ENCODE measurements at places on chromosomes 1 and 21.
A peak's percentile ranks its signal among the peaks of the same experiment; 100 is the strongest.

DNA sequence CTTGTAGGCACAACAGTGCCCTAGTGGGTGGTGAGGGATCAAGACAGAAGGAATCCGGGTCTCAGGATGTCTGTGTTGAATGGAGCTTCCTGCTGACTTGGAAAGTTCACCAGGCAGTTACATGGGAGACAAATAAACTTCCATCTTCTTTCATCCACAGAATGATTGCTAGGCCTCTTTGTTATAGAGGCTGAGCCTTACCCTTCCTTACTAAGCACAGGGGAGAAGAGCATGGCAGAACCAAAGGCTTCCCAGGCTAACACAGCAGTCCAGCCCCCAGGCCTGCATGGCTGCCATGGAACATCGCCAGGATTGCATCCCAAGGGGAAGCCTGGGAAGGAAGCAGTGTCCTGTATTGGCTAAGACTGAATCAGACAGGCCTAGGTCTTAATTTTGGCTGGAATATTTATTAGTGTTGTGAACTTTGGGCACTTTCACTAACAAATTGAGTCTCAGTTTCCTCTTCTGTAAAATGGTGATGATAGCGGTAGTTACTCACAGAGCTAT lies 18.7 kb downstream of the HEYL start:
- no peak for DNase-seq

DNA sequence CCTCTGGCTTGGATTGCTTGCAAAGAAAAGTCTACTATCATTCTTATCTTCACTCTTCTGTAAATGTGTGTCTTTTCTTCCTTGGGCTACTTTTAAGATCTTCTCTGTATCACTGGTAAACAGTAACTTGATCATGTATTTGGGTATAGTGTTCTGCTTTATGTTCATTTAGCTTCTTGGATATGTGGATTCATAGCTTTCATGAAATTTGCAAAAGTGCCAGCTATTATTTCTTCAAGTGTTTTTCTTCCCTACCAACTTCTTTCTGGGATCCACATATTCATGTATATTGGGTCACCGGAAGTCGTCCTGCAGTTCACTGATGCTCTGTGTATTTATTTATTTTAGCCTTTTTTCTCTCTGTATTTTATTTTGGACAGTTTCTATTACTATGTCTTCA lies 11.3 kb downstream of the SYNJ1 start:
- DNase-seq, result no peak

GRCh38 chr21:31293986-31294385 lies 50.1 kb downstream of the TIAM1 start:
- DNase-seq, result no peak

DNA sequence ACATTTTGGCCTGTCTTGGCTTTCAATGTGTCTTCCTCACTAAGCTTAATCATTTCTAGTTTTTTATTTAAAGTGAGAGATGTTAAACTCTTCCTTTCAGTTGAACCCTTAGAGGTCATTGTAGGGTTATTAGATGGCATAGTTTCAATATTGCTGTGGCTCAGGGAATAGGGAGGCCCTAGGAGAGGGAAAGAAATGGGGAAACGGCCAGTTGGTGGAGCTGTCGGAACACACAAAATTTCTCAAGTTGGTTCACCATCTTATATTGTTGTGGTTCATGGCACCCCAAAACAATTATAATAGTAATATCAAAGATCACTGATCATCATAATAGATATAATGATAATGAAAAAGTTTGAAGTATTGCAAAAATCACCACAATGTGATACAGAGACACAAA lies 31.4 kb upstream of the KAZN start:
- no peak for DNase-seq

DNA sequence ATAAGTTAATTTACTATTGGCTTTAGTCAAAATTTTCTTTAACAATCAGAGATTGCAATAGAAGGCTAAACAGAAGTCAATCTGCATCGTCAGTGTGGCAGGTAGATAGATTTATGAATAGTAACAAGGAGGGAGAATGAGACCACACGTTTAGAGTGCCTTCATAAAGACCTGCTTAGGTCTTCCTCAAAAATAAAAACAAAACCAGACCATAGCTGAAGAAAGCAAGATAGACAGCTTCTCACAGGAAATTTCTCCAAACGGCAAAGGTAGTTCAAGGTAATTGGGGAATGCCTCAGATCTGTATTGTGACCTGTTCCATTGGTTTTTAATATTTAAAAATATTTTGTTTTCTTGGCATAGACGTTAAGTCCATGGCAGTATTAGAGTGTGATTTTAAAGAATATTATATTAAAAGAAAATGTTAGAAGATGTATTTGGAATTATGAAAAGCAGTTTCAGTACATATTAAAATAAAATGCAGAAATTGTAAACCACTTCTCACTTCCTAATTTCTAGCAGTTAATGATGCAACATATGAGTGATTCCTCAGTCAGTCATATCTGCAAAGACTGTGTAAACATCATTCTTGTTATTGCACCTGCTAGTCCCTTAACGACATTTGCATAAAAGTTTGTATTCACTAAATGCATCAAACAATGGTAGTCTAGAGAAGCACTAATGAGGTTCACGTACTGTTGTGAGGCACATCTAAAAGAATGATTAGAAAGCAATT lies 278.0 kb downstream of the HLX start:
- no peak for DNase-seq

GRCh38 chr1:229089586-229090208 lies 181.2 kb upstream of the RAB4A start:
- DNase-seq, result no peak

- DNase-seq, result no peak
These were observed 26.8 kb upstream of the ZNF697 start for GRCh38 chr1:119674835-119675289.

GRCh38 chr1:200706111-200706814 lies 32.4 kb upstream of the CAMSAP2 start:
- DNase-seq, result no peak

- no peak for DNase-seq
These were observed 60.5 kb downstream of the ATP1A1 start for GRCh38 chr1:116433275-116434257.

GRCh38 chr1:204410688-204411450 lies 748 bp downstream of the PPP1R15B start:
- peak; percentile 86 for DNase-seq

DNA sequence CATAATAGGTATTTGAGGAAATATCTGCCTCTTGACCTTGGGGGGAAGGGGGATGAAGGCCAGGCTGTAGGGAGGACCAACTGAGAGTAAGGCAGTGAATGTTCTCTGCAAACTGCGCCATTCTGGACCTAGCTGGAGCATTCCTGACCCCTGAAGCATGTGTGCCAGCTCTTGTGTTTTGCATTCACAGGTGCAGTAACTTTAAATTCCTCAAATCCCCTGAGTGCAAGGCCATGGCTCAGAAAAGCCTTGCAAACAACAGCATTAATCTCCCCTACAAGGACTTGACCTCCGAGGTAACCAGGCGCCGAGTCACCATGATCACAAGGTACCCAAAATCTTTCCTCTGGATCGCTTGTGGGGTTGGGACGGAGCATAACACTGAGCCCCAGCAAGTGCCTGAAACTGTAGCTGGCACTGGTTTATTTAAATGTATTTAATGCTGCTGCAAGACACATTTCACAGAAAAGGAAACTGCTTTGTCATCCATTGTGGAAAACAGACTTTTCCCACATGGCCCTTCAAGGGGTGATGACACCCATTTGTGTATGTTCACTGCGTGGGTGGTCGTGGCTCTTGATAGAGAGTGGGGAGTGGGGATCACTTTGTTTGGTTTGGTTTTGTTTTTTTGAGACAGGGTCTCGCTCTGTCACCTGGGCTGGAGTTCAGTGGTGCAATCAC lies 1.7 kb downstream of the MYOCOS start:
- DNase-seq, result no peak

- DNase-seq, result no peak
These were observed 32.1 kb upstream of the KCNE1 start for GRCh38 chr21:34544032-34544496.

DNA sequence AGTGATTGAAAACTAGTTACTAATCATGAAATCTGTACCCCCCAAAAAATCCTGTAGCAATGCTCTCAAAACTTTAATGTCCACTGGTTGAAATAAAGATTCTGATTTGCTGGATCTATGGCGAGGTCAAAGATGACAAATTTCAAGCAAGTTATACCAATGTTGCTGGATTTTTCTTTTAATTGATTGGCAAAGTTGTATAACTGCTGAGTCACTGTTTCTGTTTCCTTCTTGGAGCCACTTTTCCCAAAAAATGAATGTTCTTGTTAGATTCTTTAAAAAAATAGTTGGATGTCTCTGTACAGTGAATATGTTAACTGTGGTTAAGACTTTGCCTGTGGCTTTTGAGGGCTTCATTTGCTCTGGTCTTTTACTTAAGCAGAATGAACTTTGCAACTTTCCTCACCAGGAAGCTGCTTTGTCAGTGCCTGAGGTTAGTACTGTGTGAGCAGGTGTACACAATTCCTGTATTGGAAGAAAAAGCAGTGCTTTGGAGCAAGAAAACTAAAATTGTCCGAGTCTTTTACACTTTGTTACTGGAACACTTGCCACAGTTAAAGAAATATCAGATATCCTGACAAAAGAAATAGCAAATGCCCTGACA lies 1211.9 kb downstream of the MRPL39 start:
- no peak for DNase-seq

DNA sequence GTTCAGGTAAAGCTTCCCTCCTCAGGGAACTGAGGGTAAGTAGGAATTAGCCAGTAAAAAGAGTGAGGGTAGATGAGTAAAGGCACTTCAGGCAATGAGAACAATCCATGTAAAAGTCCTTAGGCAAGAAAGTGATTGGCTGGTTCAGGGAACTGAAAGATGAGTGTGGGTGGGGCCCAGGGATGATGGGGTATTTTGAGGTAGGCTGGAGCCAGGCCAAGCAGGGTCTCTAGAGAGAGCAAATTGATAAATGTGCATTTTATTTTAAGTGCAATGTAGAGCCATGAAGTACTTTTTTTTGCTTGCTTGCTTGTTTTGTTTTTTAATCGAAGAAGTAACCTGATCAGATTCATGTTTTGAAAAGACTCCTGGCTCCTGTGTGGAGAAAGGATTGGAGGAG lies 26.5 kb downstream of the OSBPL9 start:
- DNase-seq, result no peak

DNA sequence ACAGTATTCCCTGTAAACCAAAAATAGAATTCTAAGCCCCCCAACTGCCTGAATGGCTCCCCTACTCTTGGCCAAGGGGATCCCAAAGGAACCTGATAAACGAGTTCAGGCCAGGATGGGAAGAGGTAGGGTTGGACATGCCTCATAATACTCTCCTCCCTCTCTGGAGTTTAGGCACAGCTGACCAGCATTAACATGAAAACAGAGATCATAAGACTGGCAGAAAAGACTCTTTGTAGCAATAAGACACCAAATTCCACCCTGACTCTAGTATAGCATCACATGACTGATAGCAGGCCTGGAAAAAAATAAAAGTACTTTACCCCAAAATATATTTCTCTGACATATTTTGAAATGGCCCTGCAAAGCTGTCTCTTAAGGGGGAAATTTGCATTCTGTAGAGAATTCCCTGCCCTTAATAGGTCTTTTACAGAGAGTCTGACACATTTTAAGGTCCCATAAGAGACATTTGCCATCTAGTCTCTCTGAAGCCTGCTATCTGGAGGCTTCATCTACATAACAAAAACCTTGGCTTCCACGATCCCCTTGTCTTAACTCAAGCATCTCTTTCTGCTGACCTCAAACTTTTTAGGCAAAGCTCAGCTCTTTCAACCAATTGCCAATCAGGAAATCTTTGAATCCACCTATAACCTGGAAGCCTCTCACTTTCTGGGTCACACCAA lies 55.9 kb downstream of the SIK1 start:
- no peak for DNase-seq

DNA sequence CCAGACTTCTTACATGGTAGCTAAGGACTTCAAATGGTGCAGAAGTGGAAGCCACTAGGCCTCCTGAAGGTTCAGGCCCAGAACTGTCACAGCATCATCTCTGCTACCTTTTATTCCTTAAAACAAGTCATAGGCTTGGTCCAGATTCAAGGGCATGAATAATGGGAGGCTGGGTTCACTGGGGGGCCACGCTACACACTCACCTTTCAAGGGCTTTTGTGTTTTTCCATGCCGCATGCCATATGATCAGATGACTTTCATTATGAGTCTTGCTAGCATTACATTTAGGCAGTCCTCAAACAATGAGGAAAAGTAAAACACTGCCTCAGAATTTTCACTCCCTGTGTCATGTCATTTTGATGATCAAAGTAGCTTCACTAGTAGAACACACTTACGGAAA lies 83.4 kb downstream of the VPS26C start:
- no peak for DNase-seq

DNA sequence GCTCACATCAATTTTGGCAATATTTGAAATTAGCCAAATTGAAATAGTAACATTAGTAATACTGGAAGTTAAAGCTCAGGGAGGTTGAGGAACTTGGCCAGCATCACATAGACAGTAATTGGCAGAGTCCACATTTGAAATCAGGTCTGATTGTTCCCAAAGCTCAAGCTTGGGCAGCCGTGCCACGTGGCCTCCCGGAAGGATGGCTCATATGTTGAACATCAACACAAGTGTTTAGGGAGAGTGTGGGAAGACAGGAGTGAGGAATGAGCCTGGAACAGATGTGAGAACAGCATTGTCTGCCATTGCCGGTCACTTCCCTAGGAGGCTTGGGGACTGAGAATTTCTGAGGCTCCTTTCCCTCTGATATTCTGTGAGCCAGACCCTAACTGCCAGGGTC lies 40.2 kb upstream of the RBM15 start:
- no peak for DNase-seq

DNA sequence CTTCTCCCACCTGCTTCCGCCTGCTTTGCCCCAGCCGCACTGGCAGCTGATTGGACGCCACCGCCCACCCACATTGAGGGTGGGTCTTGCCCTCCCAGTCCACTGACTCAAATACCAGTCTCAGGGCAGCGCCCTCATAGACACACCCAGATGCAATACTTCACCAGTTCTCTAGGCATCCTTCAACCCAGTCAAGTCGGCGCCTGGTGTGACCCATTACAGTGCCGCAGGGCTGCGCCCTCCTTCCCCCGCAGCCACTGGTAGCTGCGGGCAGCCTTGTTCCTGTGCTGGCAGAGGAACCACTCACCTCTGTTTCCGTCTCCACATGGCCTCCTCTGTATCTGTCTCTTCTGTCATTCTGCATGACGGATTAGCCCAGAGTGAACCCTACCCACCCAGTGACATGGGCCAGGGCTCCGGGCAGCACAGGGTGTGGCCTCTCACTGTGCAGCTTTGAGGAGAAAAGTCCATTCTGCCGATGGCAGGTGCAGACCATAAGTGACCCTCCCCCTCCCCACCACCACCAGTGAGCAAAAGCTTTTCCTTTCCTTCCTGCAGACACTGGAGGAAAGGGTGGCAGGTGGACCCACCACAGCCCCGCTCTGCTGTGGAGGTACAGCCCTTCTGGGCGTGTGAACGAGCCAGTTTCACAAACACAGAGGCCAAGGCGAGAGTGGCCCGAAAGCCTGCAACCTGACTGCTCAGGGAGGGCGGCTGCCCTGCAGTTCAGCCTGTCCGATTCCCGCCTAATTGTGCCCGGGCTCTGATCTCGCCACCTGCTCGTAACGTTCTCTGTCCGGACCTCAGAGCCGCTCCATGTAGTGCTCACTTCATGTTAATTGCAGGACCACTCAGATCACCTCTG lies 57.1 kb downstream of the FAAP20 start:
- DNase-seq, result no peak

- no peak for DNase-seq
These were observed 10.6 kb downstream of the PTPN22 start for GRCh38 chr1:113860891-113861290.

GRCh38 chr1:151992303-151993083 lies 1.2 kb downstream of the S100A10 start:
- peak; percentile 88 for DNase-seq

Measured in osteocyte (in vitro differentiated cells).